IPS DF 6.9 (cell line): ENCODE measurements at places on chromosomes 2 and 18.

DNA sequence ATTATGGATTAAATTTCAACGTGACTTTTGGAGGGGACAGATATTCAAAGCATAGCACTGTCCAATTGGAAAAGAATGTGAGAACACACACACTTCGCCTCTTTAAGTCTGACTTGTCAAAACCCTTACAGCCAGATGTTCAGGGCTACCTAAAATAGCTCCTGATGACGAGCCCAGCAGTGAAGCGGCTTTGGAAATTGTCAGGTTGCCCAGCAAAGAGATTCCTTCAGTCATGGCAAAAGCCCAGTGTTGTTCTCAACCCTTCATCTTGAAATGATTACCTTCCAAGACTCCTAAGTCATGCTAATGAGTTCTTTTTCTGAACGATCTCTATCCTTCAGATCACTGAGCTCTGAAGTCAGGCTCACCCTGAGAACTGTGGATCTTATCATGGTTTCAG is 436.6 kb downstream of the LRATD1 start:
- no peak for DNase-seq

GRCh38 chr2:15421753-15422152 is 139.4 kb downstream of the NBAS start:
- DNase-seq, result no peak

- DNase-seq, result no peak
Measured at GRCh38 chr2:105592288-105592687, 152.4 kb upstream of the NCK2 start.

DNA sequence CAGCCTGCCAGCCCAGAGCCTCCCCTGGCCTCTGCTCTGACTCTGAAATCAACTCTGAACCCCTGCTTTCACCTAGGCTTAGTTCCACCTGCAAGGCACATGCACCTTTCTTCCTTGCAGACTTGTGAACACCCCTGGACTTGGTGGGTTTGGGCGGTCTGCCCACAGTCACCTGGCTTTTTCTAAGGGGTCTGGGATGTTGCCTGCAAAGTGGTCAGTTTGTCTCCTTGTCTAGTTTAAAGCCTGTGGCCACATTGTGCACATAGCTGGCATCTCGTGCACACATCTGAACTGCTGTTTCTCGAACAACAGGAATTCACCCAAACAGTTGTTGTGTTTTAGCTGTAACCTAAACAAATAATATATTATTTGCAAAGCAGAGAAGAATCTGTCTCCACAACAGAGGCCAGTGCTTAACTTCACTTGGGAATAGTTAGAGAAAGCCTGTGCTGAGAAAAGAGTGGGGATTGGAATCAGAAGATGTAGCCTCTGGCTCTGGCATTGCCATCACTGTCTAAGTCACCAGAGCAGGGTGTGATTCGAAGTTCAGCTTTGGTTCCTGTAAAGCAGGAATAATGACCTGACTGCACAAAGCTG is 108.5 kb downstream of the TMEM18 start:
- no peak for DNase-seq

DNA sequence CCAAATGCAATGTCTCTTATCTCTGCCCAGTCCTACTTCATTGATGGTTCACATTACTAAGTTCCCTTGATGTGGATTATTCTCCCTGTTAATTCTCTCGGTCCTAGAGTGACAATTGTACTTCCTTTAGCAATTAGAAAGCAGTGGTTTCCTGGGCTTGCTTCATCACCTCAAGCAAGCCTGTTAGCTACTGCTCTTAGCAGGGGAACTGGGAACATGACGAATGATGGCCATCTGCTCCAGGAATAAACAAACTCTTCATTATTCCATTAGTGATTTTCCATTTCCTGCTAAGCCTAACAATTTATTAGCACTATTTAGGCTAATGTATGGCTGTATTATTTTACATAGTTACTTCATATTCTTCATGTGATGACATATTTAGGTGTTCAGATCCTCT is 331.8 kb downstream of the MTX2 start:
- DNase-seq, result no peak

- DNase-seq, result no peak
Measured at GRCh38 chr18:35409911-35410310, 32.8 kb upstream of the ZNF396 start.

DNA sequence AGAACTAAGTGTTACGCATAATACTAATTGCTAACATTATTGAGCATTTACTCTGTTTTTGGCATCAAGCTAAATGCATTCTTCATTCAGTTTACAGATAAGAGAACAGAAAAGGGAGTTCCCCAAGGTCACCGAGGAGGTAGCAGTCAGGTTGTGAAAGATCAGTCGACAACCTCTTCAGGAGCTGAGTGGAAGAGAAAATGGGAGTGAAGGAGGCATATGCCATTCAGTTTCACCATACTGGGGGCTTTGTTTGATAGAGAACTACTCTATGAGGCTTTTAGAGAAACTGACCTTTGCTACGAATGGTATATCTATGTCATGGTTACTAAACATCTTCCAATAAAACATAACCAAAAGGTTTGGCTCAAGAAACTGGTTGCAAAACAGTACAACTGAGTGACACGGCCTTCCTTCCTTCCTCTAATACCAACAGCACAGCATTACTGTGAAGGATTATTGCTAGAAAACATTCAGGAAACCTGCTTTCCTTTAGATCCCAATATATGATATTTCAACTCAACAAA is 112.1 kb downstream of the RBMS1 start:
- DNase-seq, result no peak

DNA sequence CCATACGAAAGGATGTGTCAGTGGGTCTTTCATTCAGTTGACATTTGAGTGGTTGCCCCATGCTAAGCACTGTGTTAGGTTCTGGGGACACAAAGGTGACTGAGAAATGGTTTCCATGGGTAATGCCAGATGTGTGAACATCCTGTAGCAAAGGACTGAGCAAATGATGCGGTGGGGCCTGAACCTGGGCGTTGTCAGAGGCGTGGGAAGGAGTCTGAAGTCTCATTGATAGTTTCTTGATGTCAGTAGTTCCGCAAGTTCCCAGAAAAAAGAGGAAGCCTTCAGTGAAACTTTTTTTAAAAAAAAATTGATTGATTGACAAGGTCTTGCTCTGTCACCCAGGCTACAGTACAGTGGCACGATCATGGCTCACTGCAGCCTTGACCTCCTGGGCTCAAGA is 56.9 kb downstream of the LIMS1 start:
- DNase-seq, result no peak

DNA sequence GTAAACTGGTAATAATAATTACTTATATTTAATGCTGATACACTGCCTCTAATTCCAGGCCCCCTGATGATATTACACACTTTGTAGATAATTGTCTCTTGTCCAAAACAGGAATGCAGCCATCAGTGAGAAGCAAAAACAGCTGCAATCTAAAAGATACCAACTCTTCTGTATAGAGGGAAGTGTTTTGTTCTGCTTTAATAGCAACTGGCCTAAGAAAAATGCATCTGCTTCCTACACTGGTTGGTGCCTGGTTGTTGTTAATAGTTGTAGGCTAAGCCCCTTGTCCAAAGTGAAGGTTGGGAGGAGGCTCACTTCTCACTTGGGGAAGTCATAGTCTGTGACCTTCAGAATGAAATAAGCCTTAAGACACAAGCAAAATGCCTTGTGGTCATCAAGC is 332.0 kb downstream of the ZNF521 start:
- DNase-seq, result no peak

DNA sequence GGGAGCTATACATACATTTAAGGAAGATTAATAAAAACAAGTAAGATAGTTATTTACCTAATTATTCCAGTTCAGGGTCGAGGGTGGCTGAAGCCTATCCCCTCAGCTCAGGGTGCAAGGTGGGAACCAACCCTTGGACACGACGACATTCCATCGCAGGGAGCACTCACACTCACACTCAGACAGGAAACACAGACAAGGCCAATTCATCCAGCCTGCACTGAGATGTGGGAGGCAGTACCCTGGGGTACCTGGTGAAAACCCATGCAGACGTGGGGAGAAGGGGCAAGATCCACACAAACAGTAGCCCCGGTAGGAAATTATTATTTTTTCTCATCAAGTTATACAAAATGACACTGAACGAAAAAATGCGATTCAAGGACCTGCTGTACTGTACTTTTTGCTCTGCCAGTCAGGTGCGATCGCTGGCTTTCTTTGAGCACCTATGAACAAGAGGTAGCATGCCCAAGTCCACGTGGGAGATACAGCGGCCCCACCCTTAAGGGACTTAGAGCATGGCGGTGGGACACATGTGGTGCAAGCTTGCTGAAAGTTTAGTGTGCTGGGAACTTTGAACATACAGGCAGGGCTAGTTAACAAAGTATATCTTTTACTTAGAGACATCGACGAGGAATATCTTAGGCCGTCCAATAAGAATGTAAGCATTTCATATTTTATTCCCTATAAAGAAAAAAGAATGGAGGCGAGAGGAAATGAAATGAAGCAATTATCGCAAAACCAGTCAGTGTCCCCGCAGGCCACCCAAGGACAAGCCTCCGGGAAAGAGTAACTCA is 624 bp downstream of the METTL8 start:
- no peak for DNase-seq

- no peak for DNase-seq
Measured at GRCh38 chr18:6591491-6591890, 138.0 kb upstream of the ARHGAP28 start.

DNA sequence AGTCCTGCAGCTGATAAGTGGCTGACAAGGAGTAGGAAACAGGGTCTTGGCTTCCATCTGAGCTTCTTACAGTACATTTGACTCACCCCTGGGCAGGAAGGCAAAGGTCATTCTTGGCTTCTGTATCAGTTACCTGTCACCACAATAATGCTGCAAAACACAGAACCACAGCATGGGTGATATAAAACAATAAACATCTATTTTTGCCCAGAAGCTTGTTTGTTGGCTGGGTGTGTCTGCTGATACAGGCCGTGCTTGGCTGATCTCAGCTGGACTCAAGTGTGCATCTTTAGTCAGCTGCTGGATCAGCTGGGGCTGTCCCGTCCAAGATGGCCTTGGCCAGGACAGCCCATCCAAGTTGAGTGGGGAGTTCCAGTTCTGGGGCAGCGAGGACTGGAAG is 34.7 kb downstream of the ONECUT2 start:
- DNase-seq, result no peak

- no peak for DNase-seq
Measured at GRCh38 chr2:226904592-226904991, 68.7 kb downstream of the RHBDD1 start.

DNA sequence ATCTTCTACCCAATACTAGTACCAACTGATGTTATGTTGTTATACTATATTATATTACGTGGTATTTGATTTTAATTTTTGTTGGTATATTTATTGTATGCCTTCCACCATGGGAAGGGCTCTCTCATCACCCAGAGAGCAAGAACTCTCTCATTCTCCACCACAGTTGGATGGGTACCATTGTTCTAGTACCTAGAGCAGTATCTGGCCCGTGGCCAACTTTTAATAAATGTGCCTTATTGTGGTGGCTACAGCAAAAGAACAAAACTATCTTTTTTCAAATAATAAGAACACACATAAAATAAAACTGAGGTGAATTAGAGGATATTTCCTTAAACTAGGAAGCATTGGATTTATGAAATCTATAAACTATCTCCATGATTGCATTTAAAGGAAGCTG is 71.8 kb downstream of the PID1 start:
- no peak for DNase-seq
